ENCODE measurements at places on chromosomes 5 and 9. TPM values are rescaled to one million over a fixed set of nuclear protein-coding genes. Genes with fewer than 3 reads are reported as not detected.
A peak's percentile ranks its signal among the peaks of the same experiment; 100 is the strongest.

DNA sequence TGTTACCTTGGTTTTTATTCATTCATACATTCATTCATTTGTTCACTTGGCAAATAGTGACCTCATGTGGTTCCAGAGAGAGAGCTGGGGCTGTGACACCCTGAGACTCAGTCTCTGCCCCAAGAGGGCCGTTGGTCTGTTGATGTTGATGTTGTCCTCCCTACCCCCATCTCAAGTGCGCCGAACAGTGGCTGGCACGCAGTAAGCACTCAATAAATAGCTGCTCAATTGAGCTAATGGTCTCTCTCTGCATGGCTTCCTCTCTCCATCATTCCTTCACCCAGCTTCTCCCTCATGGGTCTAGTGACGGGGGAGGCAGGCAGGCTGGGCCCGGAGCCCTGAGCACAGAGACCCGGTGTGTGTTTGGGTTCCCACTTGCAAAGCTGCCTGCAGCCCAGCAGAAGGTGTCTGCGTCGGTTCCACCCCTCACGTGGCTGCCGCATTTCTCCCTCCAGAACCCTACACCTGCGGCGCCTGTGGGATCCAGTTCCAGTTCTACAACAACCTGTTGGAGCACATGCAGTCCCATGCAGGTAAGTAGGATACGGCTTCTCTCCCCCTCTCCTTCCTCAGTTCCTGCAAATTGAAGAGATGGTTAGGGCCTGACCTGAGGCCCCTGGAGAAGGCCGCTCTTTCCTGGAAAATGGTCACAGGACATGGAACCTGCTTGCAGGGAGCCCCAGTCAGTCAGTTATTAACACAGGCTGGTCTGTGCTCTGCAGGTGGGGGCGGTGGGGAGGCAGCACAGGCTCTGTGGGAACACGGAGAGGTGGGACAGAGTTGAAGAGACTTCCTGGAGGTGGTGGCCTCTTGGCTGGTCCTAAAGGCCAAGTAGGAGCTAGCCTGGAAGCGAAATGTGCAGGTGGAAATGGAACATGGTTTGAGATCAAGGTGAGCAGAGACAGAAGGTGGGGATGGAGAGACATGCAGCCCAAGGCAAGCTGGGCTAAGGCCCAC lies 42.0 kb downstream of the AMBP start:
- no peak for DNase-seq

DNA sequence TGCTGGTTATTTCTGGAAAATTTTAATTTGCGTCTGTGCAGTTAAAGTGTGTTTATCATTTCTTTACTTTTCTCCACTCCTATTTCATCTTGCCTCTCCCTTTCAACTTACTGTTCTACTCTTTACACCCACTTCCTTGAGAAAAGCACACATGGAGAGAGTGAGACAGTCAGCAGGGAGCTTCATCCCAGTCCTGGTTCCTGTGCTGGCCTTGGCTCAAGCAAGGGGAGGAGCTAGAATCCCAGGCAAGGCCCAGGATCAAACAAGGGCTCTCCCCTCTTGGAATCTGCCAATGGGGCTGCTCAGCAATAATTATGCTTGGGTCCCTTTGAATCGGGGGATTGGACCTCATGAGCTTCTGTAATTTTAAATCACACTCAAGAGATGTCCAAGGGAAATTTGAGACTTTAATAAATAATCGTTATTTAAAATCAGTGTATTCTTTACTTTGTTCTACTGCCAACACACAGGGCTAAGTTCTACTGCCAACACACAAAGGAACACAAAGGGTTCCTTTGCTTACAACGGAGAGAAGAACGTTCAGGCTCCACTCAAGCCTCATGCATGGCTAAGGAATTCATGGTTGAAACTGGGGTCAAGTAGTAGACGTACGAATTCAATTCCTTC lies 439.3 kb upstream of the DAB2 start:
- DNase-seq: no peak

GRCh38 chr9:93258818-93259489 lies 75.0 kb downstream of the WNK2 start:
- no peak for DNase-seq

DNA sequence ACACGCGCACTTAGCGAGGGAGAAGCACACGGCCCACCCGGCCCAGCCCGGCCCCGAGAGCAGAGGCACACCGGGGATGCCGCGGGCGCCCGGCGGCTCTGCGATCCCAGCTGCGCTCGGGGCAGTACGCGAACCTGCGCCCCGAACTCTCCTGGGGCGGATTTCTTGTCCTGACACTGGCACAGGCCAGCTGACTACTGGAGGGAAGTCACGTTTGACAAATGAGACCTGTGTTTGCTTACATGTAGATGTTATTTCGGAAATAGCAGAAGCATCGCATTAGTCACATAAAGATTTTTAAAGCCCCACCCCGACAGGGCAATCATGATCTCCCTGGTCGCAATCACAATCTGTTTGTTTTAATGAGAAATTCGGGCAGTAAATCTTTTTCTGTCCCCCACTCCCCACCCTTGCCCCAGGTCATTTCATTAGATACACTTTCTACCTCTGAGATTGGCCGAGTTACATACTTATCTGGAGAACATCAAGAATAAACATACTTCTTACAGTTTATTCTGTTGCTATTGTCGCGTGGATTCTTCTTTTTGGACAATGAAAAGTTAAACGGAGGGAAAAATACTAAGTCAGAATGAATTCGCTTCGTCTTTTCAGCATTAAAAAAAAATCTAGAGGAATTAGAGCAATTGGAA lies 518.9 kb downstream of the CTNND2 start:
- DNase-seq: no peak

DNA sequence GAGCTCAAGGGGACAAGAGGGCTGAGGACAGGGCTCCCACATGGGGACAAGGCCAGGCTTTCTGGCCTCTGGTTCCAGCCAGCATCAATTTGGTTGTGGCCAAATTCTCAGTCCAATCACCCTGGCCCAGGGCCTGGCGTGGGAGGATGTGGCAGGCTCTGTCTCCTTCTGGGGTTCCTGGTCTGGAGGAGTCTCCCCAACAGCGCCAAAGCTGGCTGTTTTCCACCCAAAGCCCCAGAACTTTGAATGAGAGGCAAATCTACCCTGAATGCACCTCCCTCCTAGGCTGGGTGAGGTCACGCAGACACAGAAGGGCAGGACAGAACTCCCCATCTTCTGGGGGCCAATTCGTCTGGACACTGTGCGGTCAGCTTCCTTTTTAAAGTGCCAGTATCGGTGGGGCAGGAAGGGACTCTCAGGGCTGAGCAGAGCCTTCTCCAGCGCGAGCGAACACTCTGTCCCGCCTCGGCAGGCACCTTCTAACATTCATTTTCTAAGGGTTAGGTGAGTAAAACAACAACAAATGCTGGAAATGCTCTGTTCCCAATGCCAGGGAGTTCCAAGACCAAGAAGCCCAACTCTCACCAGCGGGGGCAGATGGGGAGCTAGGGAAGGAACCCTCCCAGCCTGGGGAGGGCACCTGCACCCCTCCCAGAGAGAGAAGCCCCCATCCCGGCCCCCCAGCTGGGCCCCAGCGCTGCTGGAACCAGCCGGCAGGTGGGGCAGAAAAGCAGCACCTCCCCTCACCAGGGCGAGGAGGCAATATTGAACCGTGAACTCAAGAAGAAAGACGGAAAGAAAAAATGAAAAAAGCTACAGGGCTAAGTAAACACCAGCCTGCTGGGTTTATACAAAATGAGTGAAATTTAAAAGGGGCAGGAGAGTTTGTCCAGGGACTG lies 3.7 kb upstream of the DPM2 start:
- no peak for DNase-seq

- DNase-seq: peak; percentile 27
Measured at GRCh38 chr9:133792721-133793470, 54.7 kb upstream of the SARDH start.

GRCh38 chr5:139660923-139661814 lies 13.0 kb downstream of the CXXC5 start:
- DNase-seq: no peak

DNA sequence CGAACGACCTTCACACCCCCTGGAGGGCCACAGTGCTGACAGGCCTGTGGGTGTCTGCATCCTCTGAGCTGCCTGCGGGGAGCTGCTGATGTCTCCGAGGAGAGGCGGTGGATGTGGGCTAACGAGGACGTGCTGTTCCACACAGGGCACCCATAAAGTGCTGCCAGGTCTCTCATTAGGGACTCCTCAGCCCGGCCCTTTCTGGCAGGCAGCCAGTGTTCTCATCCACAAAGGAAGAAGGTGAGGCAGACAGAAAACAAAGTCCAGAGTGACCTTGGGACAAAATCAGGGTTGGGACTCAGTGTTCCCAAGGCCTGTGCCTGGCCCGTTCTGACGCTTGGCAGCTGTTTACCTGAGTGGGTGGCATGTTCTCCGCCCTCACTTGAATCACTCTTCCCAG lies 29.3 kb downstream of the CARTPT start:
- DNase-seq: no peak

Gene SYK
- polyA plus RNA-seq: 31.1 TPM

Gene EQTN
- polyA plus RNA-seq: 0.19 TPM

Gene TPRN
- polyA plus RNA-seq: 15.5 TPM

Data from right renal cortex interstitium (tissue), 3 donors.